NCI-H187 treated with DMSO at 0.1 percent for 48 hours (cell line): ENCODE measurements at places on chromosomes 11 and 22.

DNA sequence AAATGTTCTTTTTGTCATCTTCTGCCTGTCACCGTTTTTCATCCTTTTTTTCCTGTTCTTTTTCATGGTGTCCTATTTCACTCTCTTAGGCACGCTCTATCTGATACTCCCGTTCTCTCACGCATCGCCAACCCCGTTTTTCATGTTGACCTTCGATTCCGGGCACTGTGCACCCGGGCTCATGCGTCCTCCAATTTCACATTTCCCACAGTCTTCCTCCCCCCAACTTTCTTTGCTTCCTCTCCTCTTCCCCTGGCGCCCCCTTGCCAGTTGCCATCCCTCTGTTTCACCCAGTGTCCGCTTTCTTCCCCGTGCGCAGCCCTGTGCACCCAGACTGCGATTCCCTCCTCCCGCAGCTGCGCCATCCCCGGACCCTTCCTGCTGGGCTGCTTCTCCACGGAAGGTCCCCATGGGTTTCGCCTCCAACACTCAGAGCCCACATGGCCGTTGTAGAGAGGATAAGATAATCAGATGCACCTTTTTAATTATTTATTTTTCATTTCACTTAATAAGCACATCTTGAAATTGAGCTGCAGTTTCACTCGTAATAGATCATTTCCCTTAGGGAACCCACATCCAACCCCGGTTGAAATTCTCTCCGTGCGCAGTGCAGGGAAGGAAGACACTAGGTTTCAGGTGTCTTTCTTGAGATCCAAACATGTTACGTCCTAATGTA, 791.1 kb downstream of the NTM start:
- no peak for DNase-seq

DNA sequence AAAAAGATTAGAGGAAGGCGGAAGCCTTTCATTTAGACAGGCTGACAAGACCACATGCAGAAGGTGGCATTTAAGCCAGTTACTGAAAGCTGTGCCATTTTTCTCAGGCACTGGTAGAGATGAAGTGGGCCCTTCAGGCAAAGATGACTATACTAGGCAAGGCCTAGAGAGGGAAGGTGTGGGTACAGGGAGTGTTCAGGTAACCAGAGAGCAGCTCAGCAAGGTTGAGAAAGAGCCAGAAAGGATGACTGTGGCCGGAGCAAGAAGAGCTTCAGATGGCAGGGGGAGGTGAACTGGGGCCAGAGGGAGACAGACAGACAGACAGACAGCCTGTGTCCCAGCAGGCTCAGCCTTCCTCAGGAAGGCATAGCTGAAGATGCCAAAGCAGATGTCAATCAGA, 88.1 kb upstream of the NARS2 start:
- DNase-seq: no peak

DNA sequence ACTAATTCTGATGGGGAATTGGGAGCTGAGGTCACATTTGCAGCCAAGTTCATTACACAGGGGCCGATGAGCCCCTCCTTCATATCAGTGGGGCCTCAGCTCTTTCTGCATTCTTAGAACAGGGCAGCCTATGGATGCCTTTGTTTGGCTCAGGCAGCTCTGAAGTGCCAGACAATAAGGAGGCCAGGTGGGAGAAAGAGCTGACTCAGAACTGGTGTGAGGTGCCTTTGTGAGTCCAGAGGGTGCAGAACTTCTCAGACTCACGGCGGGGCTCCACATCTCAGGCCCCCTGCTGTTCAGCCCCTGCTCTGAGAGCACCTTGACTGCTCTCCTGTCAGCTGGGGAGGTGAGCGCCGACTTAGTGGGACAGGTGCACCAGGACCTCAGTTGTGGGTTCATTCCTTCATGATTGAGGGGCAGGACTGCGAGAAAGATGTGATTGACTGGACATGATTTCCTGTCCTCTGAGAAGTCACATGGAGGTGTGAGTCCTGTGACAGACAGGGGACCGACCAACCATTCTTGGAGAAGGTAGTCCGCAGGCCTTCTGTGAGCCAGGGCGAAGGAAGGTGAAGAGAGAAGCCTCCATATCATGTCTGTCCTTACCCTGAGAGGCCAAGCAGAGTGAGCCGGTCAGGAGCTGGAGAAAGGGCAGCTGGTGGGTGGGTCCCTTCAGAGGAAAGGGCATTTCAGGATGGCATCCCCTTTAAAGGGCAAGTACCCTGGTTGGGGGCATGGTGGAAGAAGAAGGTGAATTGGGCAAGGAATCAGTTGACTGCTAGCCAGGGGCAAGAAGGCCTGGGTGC, 245.0 kb upstream of the TBCEL start:
- DNase-seq: no peak

DNA sequence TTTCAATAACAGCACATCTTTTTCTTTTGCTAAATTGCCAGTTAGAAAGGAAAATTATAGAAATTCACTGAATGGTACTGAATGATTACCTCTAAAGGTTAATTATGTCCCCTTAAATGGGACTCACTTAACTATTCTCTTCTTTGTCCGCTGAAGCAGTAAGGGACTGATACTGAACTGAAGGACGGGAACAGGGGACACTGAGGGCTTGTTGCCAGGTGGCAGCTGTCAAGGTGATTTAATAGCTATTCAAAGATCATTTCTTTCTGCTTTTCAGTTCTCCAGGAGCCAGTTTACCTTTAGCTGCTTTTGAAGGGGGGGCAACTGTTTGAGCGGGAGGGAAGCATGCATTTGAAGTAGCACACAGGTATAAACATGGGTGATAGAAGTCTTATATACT, 325.4 kb upstream of the CCDC90B start:
- DNase-seq: peak; percentile 95

DNA sequence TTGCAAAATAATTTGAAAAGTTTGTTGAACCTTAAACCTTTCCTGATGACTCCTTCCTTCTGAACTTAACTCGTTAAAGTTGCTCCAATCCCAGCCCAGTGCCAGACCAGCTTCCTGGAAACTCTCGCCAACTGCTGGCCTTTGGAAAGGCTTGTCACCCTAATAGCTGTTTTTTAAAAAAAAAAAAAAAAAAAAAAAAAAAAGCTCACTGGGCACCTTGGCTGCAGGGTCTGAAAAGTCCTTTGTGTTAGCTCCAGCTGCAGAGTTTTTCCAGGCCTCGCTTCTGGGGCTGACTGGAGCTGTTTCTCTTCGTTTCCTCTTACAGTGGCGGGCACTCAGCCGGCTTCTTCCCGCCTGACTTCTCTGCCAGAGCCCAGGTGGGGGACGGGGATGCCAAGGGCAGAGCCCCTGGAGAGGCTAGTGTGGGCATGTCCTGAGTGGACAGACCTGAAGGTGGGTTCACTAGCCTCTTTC, 25.1 kb downstream of the KCNQ1OT1 start:
- no peak for DNase-seq

DNA sequence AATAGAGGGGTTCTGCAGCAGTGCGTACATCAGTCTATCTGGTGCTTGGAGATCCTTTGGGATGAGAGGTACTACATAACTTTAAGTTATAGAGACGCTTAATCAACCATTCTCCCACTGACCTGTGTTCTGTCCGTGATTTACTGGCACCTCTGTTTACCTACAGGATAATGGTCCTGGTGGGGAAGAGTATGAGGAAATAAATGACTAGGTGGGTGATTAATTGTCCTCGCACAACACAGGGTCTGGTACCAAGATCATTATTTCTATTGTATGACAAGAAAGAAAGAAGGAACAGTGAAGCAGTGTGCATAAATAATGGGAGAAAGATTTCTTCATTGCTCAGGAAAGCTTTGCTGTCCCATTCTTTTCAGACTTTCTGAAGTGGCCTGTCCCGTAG, 32.8 kb upstream of the FJX1 start:
- DNase-seq: no peak

GRCh38 chr22:22810018-22810427, 77.6 kb upstream of the IGLL5 start:
- DNase-seq: no peak

GRCh38 chr11:88293931-88294330, 43.6 kb downstream of the CTSC start:
- DNase-seq: no peak

- DNase-seq: no peak
These were observed 802 bp downstream of the ATG2A start for GRCh38 chr11:64916040-64916774.

GRCh38 chr11:44559207-44559939, 6.1 kb upstream of the CD82 start:
- DNase-seq: no peak

- no peak for DNase-seq
These were observed 98.2 kb downstream of the RDX start for GRCh38 chr11:110198031-110198729.

- DNase-seq: no peak
These were observed 922.1 kb downstream of the OPCML start for GRCh38 chr11:132610216-132610615.

DNA sequence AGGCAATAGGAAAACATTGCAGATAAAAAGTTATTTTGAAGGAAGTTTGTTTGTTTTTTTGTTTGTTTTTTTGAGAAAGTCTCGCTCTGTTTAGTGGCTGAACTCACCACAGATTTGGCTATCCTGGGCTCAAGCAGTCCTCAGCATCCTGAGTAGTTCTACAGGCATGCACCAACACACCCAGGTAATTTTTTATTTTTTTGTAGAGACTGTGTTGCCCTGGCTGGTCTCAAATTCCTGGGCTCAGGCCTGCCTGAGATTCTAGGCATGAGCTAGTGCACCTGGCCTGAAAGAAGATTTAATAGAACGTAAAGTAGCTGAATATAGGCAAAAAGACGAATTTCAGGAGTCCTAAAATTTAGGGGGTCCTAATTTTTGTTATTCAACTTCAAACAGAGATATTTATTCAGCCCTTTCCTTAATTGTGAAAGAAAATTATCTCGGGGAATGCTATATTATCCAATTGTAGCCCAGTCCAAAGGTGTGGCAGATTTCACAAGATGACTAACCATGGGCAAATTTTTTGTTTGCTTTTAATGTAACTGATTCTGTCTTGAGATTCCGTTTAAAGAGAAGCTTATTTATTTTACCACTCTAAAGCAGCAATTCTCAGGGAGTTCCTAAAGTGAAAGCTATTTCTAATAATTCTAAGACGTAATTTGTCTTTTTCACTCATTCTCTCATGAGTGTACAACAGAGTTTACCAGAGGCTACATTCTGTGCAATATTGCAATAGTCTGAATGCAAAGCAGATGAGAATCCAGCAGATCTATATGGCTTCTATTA, 940 bp downstream of the IL18 start:
- DNase-seq: no peak

GRCh38 chr11:59226396-59226795, 13.7 kb upstream of the MPEG1 start:
- no peak for DNase-seq

DNA sequence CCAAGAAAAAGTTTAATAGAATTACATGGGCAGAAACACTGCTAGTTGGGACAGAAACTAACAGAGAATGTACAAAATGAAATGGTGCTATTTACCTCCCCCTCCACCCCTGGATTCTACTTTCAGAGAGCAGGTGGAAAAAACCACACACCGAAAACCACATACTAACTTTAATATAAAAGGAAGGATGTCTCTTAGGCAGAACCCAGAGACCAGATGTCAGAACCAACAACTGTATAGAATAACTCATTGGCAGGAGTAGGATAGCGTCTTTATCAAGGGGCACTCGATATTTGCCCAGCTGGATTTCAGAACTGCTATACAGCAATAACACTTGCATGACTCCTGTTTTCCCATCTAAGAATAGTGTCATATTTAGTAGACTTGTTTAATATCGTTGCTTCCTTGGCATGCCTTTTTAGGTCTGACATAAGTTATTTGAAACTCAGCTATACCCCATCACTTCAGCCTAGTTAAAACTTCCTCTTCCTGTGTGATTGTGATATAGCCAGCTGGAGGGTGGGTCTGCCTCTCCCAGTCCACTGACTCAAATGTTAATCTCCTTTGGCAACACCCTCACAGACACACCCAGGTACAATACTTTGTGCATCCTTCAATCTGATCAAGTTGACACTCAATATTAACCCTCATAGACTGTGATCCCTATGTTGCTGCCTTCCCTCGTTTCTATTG, 1.2 kb downstream of the SLC22A25 start:
- DNase-seq: no peak

DNA sequence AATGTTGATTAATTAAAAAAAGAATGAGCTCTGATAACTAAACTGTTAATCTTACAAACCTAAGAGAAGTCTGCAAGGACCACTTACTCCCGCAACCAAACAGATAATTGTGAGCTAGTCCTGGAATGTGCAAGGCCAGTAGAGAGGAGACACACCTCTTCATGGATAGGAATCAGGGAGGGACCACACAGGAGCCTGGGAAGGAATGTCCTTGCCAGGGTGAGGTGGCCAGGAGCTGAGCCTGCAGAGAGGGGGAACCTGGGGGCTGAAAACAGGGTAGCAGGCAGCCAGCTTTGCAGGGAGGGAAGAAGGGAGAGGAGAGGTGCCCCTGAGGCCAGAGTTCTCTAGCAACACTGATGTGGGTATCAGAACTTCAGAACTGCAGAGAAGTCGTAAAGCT, 9.4 kb upstream of the NLRP10 start:
- DNase-seq: no peak

DNA sequence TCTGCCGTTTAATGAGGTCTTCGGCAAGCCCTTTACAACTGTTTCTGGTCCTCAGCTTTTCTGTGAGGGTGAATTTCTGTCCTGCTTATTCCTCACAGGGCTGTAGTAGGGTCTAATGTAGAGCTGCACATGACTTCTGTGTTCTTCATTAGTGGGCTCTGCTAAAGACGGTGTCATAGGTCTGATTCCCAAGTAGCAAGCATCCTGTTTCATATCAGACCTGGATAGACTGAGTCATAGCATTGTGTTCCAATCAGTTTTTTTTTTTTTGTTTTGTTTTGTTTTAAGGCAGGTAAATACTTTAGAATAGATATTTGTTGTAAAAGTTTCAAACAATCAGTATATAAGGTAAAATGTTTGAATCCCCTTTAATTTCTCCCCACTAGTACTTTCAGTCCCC, 35.4 kb downstream of the BIRC2 start:
- no peak for DNase-seq

DNA sequence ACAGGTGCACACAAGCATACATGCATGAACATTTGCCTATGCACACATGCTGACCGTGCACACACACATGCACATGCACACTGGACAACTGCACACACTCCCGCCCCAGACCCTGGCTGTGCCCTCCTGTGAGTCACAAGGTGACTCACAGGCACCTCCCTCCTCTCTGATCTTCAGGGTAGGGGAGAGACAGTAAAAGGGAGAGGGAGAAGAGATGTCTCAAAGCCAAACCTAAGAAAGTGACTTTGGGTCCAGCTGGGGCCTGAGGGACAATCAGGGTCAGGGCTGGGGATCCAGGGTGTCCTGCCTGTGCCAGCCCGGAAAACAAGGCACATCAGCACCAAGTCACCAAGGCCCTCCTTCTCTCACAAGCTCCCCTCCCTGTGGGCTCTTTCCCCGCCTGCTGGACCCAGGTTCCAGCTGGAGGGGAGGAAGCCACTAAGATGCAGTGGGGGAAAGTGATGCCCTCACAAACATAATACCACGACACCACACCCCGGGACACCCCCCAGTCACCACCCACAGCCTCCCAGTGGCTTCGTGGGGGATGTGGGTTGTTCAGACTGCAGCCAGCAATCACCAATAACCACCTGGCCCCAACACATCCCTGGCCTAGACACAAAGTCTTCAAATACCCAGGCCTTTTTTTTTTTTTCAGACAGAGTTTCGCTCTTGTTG, 39.3 kb downstream of the PDGFB start:
- no peak for DNase-seq
